ENCODE measurements at places on chromosomes 5 and 9.

- no peak for DNase-seq
Measured at GRCh38 chr5:63155310-63155631, 576.7 kb downstream of the LRRC70 start.

- DNase-seq: no peak
Measured at GRCh38 chr9:107540164-107540561, 50.6 kb upstream of the KLF4 start.

- no peak for DNase-seq
Measured at GRCh38 chr9:3941758-3942157, 358.1 kb downstream of the GLIS3 start.

DNA sequence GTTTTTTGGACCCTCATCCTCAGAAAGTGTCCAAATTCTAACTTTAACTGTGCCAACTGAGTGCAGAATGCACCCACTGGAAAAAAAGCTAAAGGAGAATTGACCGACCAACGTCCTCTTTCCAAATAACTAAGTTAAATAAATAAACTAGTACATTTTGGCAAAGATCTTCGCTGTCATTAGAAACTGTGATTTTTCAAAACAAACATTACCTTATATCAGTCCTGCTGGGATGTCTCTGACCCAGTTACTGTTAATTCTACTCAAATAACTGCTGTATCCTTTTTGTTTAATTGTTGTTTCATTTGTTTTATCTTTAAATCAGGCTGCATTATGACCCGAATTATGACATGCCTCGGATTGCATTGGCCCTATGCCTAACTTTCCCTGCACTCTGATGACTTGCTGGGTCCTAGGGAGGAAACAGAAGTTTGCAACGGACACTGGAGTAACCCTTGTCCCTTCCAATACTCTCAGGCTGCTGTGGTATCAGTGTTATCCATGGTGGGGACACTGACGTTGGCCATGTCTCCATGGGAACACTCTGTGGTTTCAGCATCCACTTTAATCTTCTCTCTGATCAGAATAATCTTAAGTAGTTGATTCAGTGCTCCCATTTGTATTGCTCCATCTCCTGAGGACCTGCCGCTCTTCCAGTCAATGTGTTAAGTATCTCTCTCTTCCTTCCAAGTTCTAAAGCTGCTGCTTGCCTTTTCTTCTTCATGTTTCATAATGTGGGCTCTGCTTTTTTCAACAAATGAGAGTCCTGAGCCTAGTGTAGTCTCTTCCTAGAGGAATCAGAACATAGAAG is 11.1 kb upstream of the IFNA5 start:
- DNase-seq: no peak

- no peak for DNase-seq
Measured at GRCh38 chr9:96158147-96158546, 143.8 kb downstream of the HSD17B3 start.

DNA sequence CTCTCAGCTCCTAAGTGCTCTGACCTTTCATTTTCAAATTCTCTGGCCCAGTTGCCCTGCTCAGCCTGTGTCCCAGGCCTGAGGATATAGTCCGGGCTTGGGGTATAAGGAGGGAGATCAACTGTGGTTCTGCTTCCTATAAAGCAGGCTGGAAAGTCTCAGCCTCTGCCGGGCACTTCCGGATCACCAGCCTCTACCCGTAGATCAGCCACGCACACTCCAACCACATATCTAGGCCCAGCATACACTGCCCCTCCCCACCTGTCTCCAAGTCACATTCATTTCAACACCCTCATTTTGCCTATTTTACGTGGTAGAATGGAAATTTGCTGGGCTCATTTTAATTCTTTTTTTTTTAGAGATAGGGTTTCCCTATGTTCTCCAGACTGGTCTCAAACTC is 3.1 kb downstream of the ZER1 start:
- no peak for DNase-seq

- DNase-seq: no peak
Measured at GRCh38 chr5:64364426-64364825, 141.4 kb upstream of the RGS7BP start.

DNA sequence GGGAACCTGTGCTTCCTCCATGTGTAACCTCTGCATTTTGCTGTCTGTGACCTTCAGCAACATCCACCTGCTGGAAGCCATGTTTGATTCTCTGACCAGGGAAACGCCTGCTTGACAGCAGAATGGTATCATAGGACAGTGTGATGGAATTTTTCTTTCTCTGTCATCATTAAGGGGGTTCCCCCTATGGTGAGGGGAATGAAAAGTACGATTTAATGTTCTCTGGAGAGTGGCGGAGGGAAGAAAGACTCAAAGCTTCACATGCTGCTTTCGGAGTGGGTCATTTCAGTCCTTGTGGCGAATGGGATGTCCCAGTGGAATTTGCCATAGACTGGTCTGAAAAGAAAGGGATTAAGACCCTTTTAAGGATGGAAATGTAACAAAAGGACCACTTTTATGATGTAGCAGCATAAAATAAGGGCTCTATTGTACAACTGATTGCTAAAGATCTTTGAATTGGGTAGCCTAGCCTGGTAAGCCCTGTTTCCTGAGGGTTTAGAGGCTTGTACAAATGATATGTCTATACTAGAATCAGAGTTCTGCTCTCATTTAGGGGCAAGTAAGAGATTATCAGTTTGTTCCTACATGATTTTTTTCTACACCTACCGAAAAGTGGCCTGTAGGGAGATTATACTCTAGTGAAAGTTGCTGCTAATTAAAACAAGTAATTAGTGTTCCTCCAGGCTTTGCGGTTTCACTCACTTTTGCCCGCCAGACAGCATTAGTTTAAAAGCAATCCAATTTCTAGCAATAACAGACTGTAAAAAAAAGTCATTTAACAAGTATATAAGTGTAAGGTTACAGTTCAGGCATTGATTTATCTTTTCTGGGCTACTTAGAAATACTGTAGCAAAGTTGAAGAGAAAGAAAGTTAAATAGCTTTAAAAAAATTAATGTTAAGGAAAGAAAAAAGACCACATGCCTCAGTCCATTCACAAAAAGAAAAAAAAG is 904.5 kb downstream of the NR2F1-AS1 start:
- no peak for DNase-seq

DNA sequence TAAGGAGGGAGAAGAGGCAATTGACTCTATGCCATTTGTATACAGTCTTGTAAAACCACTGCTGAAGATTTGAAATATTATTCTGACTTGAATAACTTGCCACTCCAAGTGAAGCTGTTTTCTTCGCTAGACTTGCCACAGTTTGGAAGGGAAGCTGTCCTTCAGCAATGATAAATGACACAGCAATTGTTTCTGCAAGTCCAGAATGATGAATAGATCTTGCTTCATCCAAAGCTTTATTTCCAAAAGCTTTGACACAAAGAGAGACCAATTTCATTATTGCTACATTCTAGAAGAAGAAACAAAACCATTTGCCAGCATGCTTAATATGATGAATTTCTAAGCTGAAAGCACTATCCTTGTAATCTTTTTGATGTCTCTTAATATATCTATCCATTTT is 73.7 kb downstream of the ZNF366 start:
- DNase-seq: no peak

DNA sequence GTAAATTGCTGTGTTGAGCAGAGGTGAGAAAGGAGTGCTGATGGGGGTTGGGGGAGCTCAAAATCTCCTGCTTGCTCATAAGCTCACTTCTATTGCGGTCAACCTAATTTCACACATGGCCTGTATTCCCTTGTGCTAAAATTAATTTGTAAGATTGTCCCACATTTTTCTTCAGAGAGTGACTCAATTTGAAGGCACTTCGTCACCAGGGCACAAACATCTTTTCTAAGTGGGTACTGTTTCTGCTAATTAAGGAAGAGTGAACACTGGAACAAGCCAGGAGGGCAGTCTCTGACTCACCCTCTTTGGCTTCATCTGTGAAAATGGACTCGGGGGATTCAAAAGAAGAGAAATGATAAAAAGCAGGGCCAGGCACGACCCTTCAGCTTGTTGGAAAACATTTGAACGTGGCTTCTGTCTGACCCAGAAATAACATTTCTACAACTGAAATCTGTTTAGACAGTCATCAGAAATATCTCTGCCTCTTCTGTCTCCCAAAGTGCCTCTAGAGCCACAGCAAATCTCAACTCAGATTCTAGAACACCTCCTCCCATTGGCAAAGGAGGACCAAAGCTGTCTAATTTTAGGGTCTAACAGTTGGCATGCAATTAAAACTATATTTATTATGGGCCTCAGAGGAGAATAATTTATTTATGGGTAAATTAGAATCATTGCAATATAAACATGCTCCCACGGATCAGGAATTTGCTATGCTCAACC is 49.8 kb downstream of the FEM1C start:
- no peak for DNase-seq

DNA sequence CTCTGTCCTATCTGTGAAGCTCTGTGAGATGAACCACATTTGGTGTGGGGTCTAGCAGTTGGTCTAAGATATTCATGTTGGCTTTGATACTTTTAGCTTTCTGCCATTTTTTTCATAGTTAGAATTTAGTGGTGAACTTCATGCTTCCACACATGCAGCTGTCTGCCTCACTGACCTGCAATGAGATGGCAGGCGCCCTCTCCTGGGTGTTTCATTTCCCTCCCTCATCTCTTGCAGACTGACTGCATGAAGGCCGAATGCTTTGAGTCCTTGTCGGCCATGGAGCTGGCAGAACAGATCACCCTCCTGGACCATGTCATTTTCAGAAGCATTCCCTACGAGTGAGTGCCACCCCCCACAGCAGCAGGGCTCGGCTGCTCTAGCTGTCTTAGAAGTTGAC is 26.1 kb upstream of the CKMT2 start:
- no peak for DNase-seq

- no peak for DNase-seq
Measured at GRCh38 chr5:1014346-1014745, 5.7 kb downstream of the NKD2 start.

- peak; percentile 88 for DNase-seq
Measured at GRCh38 chr5:177431317-177432142, 5.1 kb downstream of the GRK6 start.

GRCh38 chr9:92728831-92729734 is 35.5 kb downstream of the BICD2 start:
- DNase-seq: no peak

GRCh38 chr9:85931495-85931894 is 9.5 kb upstream of the NAA35 start:
- no peak for DNase-seq

DNA sequence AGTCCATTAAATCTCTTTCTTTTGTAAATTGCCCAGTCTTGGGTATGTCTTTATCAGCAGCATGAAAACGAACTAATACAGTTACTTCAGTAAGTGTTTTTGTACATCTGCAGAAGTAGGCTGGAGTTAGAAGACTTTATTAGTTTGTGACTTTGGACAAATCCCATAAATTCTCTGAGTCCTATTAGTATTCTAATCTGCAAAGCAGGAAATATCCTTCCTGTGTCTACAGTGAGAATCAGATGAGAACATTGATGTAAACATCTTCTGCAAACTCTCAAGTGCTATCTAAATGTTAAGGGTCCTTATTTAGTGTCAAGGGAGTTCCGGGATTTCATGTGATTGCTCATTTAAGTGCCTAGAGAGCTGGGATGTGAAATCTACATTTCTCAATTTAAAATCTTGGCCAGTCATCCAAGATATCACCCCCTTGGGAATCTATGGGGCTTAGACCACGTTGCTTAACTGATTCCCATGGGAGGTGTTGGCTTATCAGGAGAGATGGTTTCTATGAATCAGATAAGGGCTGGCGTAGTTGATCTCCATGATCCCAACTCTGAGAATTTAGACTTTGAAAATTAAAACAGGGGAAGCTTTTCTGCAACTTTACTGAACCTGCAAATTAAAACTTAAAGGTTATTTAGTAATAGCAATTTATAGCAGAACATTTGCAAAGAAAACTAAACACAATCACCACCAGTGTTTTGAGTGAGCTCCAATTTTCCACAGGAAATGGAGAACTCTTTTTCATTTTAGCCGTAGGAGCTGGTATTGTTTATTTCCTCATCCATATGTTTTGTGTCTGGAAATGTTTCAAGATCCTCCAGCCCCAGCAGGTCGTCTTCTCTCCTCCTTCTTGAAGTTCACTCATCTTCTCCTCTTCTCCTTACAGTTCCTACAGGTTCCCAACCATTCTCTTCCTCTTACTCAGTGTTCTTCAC is 241.6 kb upstream of the CD180 start:
- DNase-seq: no peak

DNA sequence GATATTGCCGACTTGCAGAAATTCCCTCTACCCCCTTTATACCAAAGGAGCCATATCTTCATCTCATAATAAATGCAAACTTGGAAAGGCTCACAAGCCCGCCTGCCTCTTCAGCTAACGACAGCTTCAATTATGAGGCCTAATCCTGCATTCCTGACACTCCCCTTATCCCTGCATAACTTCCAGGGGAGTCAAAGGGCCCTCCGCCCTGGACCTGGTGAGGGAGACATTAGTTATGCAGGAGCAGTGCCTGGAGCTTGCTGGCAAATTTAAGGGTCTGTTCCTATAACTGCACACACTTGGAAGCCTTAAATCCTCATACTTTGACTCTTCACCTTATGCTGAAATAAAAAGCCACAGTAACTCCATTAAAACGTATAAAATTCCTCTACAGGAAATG is 617.9 kb downstream of the BNC2 start:
- no peak for DNase-seq

DNA sequence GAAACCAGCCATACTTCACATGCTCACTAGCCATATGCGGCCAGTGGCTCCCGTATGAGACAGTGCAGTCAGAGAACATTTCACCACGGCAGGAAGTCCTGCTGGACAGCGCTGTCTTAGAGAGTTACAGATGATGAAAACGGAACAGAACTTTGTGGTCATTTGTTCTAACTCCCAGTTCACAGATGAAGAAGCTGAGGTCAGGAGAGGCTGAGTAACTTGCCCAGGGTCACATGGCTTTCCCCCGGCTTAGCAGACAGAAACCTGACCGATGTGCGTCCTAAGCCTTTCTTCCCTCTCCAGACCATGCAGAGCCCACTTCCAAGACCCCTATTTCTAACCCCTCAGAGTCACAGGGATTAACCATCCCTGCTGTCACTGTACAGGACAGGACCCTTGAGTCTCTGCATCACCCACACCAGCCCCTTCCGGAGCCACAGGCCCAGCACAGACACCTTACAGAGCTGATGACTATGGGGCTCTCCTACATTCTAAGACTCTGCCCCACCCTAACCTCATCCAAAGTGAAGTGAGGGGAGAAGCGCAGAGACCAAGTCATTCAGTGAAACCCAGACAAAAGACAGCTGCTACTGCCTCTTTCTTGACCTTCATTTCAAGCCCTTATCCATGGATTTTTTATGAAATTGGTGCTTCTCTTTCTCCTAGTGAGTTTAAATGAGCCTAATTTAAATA is 86.9 kb downstream of the PTPN3 start:
- no peak for DNase-seq

DNA sequence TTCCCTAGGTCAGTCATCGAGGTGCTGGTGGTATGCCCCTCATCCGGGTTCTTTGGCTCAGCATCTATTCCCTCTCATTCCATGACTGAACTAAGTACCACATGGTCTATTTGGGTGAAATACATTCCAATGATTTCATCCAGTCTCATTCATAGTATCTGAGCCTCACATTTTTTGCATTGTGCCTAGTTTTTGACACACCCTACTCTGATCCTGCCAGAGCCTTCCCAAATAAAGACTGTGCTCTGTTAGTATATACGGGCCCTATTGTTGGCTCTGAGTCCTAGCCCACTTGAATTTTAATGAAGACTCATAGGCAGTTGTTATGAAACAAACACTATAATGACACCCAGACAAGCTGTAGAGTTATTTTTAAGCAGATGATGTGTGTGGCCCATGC is 740.7 kb downstream of the CETN3 start:
- DNase-seq: no peak

Data from CD4-positive, alpha-beta memory T cell (primary cell).